Activated T-cell treated with anti-CD3 and anti-CD28 coated beads for 24 hours (primary cell): ENCODE measurements at places on chromosomes 16 and 17.

DNA sequence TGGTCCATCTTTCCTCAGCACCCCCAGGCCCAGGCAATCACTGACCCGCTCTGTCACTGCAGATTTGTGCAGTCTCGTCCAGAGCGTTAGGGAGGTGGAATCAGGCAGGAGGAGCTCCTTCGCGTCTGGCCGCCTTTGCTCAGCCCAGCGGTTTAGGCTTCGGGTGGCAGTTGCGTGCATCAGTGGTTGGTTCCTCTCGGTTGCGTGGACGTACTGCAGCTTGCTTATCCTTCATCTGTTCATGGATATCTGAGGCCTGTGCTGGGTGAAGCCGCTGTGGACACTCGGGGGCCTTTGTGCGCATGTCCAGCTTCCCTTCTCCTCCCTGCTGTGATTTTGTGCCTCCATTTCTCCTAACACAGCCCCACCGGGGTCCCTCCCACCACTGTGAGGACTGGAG, 4.7 kb upstream of the P2RX1 start:
- no peak for DNase-seq

DNA sequence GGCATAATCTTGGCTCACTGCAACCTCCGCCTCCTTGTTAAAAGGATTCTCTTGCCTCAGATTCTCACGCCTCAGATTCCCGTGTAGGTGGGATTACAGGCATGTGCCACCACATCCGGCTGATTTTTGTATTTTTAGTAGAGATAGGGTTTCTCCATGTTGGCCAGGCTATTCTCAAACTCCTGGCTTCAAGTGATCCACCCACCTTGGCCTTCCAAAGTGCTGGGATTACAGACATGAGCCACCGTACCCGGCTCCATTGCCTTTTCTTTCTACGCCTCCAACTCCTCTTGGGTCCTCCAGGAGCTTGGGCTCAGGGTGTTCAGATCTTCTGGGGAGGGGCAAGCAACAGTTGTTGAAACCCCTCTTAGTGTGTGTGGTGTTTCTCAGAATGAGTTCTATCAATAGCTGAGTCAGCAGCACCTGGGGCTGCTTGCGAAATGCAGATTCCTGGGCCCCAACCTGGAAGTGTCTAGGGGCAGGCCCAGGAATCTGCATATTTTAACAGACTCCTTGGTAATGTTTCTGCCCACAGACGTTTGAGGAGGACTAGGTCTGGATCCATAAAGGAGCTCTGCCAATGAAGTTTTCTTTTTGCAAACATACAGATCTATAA, 31.4 kb downstream of the SEC14L5 start:
- DNase-seq: no peak

- DNase-seq: no peak
Observed at GRCh38 chr16:57966204-57966771, 4.6 kb downstream of the CNGB1 start.

DNA sequence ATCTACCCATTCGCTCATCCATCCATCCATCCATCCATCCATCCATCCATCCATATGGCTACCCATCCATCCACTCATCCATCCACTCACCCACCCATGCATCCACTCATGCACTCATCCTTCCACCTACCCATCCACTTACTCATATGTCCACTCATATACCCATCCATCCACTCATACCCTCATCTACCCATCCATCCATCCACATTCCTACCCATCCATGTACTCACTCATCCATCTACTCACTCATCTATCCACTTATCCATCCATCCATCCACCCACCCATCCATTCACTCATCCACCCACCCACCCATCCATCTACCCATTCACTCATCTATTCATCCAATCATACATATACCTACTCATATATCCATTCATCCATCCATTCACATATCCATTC, 112.0 kb downstream of the RBFOX3 start:
- no peak for DNase-seq

- no peak for DNase-seq
Observed at GRCh38 chr16:88596483-88596882, 26.3 kb downstream of the ZC3H18 start.

DNA sequence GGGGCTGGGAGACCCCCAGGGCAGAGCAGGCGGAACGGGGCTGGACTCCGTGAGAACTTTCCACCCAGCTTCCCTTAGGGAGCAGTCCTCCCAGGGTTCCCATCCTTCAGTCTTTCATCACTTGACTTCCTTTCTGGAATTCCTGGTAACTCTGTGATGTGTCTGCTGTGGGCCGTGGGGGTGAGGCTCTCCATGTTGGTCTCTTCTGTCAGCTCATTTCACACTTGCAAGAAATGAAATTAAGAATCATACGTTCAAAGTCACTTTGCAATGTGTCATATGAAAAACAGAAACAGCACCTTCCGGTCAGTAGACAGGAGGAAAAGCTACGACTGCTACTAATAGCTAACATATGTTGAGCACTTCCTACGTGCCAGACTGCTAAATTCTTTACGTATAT, 5.4 kb upstream of the BBS2 start:
- DNase-seq: no peak

DNA sequence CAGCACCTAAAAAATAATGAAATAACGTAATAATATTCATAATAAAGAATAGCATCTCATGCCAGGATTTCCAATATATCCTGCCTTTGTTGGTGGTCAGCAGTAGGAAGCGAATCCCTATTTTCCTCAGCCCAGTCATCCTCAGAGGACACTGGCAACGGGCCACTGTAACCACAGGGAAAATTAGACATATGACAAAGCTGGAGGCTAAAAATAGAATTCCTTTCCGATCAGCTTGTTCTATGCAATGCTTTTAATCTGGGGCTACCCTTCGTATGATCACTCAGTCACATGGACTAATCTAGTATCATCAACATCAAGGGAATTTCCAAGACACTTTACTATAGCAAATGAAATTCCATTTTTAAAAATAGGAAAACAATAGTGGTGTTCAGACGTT, 246.9 kb upstream of the KCNJ16 start:
- no peak for DNase-seq

DNA sequence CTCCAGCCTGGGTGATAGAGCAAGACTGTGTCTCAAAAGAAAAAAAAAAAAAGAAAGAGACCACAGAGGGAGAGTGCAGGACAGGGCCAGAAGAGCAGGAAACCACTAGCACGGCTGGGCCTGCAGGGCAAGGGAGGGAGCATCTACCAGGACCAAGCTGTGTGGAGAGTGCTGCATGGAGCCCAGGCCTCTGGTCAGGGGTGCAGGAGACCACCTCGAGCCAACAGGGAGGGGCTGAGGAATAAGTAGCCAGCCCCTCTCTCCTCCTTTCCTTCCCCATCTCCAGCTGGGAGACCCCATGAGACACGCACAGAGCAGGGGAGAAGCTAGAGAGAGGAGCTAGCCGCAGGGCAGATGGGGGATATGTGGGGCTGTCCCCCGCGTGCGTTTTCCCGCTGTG, 67.0 kb upstream of the DNAH17 start:
- DNase-seq: no peak

GRCh38 chr17:60390925-60391470, 935 bp downstream of the USP32 start:
- DNase-seq: peak; percentile 7

DNA sequence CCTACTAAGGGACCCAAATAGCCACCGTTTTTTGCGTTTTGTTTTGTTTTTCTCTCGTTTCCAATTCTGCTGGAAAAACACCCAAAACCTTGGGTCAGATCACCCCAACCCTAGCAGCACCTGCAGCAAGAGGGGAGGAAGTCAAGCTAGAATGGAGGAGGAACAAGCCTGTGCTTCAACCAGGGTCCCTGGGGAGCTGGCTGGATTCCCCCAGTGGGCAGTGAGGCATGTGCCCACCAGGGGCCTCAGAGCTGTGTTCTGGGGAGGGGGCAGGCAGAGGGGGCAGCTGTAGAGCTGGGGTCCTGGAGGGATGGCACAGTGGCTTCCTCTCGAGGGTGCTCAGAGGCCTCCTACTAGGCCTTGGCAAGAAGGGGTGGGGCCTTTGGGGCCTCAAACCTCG, 6.5 kb downstream of the CD79B start:
- DNase-seq: no peak

- no peak for DNase-seq
Observed at GRCh38 chr17:81962499-81963441, 1.8 kb upstream of the NOTUM start.

DNA sequence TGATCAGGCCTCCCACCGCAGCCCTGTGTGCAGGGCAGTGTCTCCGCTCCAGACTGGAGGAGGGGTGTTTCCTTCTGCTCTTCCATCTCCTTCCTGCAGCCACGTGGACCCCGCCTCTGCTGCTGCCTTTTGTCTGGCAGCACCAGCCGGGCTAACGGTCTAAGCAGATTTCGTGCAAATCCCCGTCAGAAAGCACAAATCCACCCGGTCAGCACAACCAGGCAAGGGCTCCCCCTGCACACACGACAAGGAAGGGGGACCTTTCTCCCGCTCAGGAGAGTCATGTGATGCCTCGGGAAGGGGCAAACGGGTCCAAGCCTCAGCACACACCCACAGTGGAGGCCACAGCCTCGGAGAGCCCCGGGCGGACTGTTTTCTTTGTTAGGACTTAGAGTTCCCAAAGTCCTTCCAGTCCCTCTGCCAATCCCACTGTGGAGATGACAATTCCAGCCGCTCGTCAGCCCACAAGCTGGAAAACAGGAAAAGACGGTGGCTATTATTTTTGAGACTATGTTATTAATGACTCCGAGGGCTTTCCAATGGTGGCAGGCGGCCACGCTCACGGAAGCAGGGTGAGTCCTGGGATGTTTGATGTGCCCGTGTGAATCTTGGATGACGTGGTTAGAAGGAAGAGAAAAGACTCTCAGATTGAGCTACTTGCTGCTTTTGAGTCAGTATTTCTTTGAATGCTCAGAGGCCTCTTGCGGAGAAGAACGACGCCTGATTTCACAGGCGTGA, 22.5 kb upstream of the MEAK7 start:
- no peak for DNase-seq

DNA sequence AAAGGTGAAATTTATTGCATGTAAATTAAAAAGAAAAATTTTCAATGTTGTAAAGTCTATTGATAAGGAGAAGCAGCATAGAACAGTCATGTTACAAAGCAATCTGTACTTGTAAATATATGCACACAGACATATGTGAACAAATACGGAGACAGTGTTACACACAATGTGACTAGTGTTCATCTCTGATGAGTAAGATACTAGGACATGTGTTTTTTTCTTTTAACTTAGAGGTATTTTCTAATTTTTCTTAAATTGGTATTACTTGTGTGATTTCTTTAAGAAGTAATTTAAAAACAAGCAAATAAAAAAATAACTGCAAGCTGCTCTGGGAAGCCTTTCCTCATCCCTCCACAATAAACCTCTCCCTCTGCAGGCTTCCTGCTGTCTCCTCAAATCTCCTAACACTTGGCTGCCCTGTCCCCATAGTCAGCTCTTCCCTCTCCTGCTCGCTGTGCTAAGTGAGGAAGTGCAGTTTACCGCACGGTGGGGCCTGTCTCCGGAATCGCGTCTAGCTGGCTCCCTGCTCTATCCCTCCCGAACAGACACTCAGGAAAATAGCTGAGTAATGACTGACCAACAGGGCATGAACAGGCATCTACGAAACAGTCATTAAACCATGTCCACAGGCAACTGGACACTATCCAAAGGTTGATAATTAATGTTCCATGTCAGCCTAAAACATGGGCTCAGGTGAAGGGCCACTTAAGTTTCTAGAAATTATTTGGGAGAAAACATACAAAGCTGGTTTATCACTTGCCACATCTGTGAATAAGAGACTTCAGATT, 35.9 kb downstream of the CMTM4 start:
- no peak for DNase-seq
